ENCODE measurements at places on chromosomes 2 and 18.

DNA sequence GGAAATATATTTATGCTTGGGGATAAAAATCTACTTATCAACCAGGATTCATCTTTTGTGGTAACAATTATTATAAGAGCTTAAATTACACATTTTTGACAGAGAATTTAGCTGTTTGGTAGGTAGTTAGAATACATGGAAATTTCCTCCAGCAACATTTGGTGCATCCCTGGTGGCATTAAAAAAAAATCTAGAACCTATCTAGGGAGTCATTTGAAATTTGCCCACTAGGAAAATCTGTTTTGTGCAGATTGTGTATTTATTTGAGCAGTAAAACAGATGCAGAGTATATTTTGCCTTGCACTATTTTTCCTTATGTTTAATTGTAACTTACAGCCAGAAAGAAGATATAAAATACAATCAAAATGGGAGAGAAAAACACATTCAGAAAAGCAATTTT, 208.4 kb upstream of the LRP1B start:
- DNase-seq, result no peak

GRCh38 chr2:162123806-162124758, 28.0 kb downstream of the GCG start:
- no peak for DNase-seq

- DNase-seq, result no peak
Observed at GRCh38 chr2:42227491-42227890, 58.3 kb downstream of the EML4 start.

DNA sequence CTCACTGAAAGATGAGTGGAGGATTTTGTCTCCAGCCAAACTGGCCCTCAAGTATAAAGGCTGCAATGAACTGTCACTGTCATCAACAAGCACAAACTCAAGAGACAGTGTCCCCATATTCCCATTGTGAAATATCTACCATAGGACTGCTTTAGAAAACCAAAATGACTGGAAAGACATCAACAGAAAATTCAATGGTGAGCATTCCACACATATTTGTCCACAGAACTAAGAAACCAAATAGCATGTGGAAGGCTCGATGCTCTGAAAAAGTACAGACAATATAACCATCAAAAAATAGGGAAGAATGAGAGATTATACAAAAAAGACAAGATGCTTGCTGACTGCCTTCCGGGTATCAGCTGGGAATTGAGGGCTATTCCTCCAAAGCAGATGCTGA, 37.6 kb downstream of the TGFBRAP1 start:
- no peak for DNase-seq

DNA sequence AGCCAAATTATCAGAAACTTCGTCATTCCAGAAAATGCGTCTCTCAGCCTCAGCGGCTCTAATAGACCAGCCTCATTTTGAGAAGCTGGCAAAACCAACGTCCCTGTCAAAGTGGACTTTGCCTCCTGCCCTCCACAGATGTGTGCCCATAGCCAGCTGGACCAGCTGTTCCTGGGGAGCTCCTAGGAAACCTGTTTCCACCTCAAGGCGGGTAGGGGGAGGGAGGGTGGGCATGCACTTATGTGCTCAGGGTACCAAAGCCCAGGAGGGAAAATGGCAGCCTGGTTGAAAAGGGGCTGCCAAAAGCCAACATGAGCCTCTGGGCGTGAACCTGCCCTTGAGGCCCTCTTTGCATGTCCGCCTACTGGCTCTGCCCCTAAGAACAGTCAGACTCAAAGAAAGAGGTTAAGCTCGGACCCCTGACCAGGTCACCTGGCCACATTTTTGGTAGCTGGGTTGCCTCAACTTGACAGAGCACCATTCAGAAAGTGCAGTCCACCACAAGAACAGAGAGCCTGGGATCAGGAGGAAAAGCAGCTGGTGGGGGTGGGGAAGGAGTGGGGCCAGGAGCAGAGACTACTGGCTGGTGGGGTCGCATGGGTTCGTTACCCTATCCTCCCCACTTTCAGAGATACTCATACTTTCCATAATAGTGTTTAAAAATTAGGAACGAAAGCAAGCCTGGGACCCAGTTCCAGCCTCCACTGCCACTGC, 3.5 kb downstream of the PER2 start:
- no peak for DNase-seq

DNA sequence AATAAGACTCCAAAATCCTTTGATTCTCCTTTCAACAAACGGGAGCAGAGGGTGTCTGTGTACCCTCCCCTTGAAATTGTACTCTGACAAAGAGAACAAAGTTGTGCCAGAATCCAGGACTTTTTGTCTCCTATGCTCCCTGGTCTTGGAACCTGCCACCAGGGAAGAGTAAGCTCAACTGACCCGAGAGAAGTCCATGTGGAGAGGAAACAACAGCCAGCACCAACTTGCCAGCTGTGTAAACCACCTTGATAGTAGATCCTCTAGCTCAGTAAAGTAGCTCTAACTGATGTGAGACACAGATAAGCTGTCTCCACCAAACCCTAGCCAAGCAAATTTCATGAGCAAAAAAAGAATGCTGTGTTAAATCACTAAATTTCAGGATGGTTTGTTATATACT, 46.9 kb downstream of the LNPK start:
- no peak for DNase-seq

DNA sequence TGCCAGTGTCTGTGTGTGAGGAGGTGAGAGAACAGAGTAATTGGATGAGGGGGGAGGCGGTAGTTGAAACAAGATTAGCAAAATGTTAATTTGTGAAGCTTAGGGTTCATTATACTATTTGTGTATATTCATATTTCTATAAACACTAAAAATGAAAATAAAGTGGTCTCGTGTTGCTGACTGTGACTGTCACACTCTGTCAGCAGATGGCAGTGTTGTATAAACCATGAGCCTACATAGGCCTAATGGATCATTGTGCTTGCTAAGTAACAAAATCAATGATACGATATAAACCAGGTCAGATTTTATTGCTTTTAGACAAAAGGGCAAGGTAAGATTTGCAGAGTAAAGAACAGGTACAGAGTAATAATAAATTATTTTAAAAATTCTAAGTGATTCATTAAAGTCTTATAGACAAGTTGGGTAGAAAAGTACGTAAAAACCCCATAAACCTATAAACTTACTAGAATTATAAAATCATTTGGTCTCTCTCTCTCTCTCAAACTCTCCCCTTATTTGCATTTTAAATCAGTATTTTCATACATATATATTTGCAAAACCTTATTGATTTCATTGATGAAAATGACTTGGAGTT, 182.7 kb downstream of the RPIA start:
- DNase-seq, result peak; percentile 45

- DNase-seq, result no peak
Observed at GRCh38 chr2:161044095-161044865, 115.9 kb upstream of the TANK start.

DNA sequence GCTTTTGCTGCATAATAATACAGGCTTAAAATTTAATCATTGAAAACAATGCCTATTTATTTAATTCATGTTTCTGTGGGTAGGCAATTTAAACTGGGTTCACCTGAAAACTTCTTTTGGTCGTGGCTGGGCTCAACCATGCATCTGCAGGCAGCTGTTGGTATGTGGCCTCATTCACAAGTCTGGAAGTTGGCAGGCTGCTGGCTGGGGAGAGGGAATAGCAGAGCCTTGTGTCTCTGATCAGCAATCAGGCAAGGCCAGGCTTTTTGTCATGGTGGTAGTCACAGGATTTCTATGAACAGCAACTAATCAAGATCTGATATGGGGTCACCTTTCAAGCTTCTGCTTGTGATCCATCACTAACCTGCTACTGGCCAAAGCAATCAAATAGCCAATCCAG, 130.1 kb upstream of the KCNJ3 start:
- no peak for DNase-seq

DNA sequence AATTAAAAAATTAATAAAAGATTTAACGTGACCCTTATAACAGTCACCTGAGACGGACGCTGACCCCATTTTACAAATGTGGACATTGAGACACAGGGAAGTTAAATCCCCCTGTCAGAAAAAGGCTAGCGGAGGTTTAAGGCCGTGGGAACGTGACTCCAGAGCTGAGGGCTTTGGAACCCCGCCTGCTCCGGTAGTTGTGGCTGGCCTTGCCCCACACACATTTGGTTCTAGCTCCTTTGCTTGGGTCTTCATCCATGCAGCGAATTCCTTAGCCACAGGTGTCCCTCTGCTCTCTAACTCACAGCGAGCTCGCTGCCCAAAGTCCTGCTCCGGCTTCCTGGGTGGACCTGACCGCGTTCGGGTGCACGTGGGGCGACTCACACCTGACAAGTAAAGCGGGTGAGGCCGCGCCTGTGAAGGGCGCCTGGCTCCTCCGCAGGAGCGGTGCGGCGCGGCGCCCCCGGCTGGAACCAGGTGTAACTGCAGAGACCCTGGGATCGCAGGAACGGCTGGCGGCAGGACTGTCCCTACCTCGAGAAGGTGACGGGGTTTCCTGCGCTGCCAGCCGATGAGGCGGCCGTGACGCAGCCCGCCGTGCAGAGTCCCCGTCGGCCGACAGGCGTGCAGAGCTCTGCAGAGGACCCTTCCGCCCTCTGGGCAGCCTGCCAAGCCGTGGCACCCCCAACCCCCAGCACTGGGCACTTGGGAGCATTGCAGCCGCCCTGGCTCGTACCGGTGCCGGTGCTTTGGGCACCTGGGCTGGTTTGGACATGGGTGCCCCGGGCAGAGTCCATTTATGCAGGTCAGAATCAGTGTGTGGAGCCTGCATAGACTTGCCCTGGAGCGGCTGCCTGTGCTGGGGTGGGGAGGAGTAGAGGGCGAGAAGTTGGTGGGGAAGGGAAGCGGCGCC, 2.4 kb upstream of the PROC start:
- DNase-seq, result peak; percentile 80

- no peak for DNase-seq
Observed at GRCh38 chr2:191115391-191115790, 35.4 kb downstream of the STAT4 start.

GRCh38 chr18:36212301-36213171, 25.2 kb downstream of the MOCOS start:
- no peak for DNase-seq

DNA sequence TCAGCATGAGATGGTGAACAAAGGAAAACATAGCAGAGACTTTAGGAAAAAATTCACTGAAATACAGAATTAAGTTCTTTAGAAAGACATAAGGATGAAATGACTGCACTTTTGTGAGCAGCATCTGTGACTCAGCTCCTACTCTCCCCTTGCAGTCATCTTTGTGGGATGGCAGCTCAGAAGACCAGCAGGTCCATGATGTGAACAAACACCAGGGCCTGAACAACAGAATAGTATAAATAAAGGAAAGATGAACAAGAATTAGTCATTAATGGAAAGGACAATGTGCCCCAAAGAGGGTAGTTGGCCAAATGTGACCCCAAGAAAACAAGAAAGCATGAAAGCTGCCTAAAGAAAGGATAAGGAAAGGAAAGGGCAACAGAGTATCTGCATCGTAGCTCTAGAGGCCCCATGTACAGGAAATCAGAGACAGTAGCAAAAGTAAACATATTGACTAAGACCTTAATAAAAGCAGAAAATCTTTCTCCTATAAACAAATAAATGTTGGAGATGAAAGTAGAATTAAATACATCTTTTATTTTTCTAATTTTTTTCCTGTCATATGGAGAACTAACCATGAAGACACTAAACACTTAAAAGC, 318.0 kb downstream of the ZEB2 start:
- DNase-seq, result no peak

- no peak for DNase-seq
Observed at GRCh38 chr18:48975120-48975816, 24.5 kb upstream of the SMAD7 start.

GRCh38 chr2:27427863-27428212, 593 bp upstream of the NRBP1 start:
- DNase-seq, result no peak

DNA sequence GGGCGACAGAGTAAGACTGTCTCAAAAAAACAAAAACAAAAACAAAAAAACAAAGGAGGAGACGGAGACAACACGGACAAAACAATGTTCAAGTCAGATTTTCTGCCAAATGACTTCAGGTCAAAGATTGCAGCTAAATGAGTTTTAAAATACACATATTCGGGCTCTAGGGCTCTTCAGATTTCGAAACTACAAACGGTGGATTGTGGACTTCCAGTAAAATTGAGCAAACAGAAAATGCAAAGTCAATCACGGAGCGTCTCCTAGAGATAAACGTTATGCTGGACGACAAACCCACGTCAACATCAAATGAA, 558 bp downstream of the MRPS5 start:
- no peak for DNase-seq

DNA sequence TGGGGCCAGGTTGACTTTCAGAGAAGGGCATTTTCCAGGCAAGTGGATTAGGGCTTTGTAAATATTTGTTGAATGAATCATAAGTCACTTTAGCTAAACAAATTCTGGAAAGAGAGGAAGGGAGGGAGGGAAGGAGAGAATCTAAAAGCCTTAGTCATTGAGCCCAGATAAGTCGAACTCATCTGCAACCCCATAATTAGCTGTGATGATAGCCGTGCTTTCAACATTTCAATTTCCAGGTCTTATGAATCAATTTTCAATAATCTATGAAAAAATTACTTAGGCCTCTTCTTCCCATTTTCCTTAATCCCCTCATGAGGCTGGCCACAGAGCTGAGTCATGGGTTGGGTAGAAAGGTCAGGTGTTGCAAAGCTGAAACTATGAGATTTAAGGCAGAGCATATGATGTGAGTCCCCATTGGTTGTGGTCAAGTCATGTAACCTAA, 111.9 kb upstream of the MAPRE2 start:
- no peak for DNase-seq

- no peak for DNase-seq
Observed at GRCh38 chr2:1990724-1991123, 246.4 kb upstream of the PXDN start.

GRCh38 chr18:42641996-42642395, 473.5 kb downstream of the RIT2 start:
- no peak for DNase-seq

DNA sequence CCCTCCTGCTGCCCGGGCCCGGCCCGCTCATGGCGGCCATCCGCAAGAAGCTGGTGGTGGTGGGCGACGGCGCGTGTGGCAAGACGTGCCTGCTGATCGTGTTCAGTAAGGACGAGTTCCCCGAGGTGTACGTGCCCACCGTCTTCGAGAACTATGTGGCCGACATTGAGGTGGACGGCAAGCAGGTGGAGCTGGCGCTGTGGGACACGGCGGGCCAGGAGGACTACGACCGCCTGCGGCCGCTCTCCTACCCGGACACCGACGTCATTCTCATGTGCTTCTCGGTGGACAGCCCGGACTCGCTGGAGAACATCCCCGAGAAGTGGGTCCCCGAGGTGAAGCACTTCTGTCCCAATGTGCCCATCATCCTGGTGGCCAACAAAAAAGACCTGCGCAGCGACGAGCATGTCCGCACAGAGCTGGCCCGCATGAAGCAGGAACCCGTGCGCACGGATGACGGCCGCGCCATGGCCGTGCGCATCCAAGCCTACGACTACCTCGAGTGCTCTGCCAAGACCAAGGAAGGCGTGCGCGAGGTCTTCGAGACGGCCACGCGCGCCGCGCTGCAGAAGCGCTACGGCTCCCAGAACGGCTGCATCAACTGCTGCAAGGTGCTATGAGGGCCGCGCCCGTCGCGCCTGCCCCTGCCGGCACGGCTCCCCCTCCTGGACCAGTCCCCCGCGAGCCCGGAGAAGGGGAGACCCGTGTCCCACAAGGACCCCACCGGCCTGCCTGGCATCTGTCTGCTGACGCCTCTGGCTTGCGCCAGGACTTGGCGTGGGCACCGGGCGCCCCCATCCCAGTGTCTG, 767 bp downstream of the RHOB start:
- DNase-seq, result peak; percentile 88
